ENCODE measurements at places on chromosomes 13 and 19. TPM values are rescaled to one million over a fixed set of nuclear protein-coding genes. Genes with fewer than 3 reads are reported as not detected.

DNA sequence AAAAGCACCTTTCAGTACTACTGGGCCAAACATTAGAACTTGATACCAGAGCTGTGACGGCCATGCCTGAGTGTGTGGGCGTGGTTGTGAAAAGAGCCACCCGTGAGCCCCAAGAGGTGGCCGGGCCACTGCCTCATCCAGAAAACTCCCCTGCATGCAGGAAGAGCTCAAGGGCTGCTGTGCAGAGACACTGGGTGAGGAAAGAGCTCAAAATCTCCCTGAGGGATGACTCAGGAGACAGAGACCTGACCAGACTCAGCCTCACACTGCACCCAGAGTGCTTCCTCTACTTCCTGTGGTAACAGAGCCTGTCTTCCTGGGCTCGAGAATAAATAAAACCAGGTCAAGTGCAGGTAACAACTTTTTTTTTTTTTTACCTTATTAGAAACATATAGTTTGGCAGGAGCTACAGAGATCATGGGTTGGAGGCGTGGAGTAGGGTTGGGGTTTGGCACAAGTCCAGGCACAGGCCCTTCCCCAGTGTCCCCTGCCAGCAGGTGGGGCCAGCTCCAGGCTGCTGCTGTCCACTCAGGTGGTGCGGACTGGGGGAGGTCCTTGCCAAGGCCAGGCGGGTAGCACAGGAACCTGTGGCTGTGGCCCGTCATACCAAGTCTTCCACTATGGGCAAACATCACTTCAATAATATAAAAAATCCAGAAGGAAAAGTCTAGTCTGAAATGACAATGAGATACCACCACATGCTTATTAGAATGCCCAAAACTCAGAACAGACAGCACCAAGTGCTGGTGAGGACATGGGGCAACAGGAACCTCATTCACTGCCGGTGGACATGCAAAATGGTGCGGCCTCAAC is 25.5 kb downstream of the ELL start:
- peak; percentile 75 for DNase-seq

DNA sequence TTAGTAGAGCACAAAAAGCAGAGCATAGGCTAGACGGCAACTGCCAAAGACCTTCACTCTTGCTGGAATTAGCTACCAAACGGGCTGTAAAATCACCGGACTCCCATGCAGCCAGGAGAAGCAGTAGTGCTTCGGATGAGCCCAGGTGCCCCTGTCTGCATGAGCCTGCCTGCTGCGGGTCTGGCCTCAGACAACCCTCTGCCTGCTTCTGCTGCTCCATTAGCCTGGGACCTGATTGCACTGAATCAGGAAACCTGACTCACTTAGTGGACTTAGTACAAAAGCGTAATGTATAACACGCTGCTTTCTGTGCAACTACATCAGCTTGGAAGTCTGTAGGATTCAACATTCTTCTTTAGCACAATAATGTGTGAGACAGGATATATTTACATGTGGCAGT is 170.0 kb downstream of the LMO7 start:
- DNase-seq: no peak

GRCh38 chr19:30669329-30670010 is 297.3 kb downstream of the ZNF536 start:
- peak; percentile 34 for DNase-seq

DNA sequence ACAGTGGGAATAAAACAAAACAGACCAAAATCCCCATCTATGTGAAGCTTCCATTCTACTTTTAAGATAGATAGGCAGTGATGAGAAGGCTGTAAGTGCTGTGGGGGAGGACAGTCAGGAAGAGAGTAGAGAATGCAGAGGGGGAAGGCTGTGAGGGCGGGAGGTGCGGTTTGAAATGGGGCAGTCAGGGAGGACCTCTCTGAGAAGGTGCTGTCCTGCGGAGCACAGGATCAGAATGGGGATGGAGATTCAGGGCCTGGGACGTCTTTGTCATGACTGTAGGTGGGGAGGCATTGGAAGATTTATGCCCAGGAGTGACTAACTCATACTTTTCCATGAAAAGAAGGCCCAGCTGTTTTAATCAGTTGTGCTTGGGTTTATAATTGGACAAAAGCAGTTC is 3.9 kb upstream of the GPR183 start:
- peak; percentile 55 for DNase-seq

LRRC63 gene
- not detected for total RNA-seq

DNAAF3 gene
- 0.44 TPM for total RNA-seq

DNA sequence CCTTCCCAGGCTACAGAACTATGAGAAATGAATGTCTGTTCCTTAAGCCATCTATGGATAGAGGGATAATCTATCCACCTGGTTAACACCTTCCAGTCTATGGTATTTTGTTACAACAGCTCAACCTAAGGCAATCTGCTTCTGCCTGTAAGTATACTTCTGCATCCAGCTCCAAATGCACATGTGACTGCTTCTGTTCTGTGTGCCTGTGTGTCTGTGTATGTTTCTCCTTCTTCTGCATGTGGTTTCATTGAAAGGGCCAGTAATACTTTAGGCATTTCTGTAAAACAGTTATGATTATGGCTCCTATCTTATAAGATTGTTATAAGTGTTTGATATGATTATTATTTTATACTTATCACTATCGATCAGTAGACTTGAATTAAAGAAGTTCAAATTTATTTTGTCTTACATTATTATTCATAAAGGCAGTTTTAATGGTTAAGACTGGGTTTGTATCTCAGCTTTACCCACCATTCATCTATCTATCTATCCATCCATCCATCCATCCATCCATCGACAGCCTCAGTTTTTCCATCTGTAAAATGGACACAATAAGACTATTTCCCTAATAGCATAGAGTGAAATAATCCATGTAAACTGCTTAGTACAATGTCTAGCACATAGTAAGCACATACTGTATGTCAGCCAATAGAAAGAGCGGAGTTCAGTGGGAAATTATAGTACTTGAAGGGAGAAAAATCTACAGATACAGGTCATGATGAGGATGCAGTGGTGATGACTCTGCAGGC is 37.5 kb upstream of the TM9SF2 start:
- DNase-seq: no peak

DNA sequence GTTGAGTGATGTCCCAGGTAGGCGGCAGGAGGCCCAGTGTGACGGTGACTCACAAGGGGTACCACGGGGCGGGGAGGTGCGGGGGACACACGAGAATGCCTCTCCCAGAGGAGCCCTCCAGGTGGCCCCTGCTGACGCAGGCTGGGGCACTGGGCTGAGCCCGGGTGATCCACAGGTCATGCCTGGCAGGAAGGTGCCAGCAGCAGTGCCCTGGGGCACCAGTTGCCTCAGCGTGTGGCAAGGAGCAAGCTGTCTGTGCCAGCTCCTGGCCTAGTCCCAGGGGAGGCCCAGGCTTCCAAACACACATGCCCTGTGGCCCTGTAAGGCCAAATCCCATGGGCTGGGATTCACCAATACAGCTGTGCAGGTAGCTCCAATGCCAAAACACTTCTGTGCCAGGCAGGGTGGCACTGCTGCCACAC is 28.0 kb downstream of the AKT2 start:
- peak; percentile 22 for DNase-seq

- DNase-seq: peak; percentile 30
These were observed 10.7 kb upstream of the PABPC3 start for GRCh38 chr13:25085125-25085742.

RPL18 gene
- 1,286 TPM for total RNA-seq

DNA sequence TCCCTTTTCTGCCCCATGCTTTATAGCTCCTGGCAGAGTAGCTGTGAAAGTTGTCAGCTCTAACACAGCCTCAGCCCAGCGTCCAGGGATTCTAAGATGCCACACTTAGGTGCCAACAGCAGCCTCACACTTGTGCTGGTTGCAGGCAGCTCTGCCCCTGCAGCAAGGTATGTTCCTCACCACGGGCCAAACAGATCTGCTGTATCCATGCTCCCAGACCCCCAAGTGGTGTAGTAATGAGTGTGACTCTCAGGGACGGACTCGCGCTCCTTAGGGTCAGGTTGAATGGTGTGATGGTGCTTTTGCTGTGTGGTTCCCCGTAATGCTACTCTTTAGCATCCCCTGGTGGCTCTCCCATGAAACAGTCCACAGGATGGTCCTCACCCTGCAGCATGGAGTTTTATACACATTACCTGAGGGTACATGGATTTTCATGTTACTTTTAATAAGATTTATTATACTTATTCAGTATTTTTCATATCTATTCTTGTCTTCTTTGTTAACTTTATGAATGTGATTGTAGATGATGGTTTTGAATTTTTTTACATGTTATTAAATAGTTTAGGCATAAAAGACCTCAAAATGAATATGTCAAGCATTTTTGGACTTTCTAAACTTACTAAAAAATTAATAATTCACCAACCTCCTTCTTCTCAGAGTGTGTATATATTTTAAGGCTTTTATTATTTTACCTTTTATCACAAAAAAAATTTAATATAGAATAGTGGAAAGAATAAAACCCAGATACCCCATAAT is 232.5 kb downstream of the SLC7A1 start:
- DNase-seq: peak; percentile 36

SLC10A2 gene
- total RNA-seq: not detected

Measured in M059J (cell line).